ENCODE measurements at places on chromosomes 5 and 9.
A peak's percentile ranks its signal among the peaks of the same experiment; 100 is the strongest.

DNA sequence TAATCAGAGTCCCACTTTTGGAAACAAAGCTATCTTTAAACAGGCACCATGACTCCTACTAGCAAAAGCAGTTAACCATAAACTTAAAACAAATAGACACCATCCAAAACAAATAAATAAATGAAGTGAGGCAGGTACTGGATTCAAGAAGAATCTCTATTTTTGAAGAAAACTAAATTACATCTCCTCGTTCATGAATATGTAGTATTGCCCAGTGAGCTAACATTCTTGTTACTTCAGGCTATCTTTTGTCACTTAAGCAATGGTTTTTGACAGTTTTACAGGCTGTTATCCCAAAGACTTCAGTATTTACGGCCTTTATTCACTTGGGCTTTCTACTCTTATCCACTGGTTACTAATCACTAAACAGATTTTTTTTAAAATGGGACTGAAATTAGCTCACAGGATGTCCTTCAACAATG, 242.5 kb downstream of the MLLT3 start:
- no peaks in the 10 kb centered on the region for H3K27me3 ChIP-seq
- no peaks in the 10 kb centered on the region for H3K36me3 ChIP-seq
- H3K4me1 ChIP-seq: no peaks in the 10 kb centered on the region
- DNase-seq: no peak

- H3K4me3 ChIP-seq: no peak overlapping the region
- no peaks in the 10 kb centered on the region for H3K36me3 ChIP-seq
- no peaks in the 10 kb centered on the region for H3K27me3 ChIP-seq
- no peaks in the 10 kb centered on the region for H3K4me1 ChIP-seq
- H3K27ac ChIP-seq: no peak overlapping the region
Measured at GRCh38 chr5:38443390-38443789, 113.1 kb downstream of the LIFR start.

DNA sequence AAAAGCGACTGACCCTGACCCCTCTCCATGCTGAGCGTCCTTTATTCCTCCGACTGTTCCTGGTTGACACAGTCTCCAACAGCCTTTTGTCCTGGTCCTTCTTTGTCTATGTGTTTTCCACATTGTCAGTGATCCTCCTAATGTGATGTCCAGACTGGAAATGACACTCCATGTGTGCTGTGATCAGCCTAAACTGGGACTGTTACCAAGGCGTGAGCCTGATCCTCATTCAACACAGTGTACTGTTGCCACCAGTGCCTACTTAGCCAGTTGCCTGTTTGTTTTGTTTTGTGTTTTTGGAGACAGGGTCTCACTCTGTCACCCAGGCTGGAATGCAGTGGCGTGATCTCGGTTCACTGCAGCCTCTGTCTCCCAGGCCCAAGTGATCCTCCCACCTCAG, 192.1 kb downstream of the GOLPH3 start:
- no peaks in the 10 kb centered on the region for H3K4me1 ChIP-seq
- no peaks in the 10 kb centered on the region for H3K36me3 ChIP-seq
- no peaks in the 10 kb centered on the region for H3K27me3 ChIP-seq
- no peak for DNase-seq
- H3K4me3 ChIP-seq: no peak overlapping the region

DNA sequence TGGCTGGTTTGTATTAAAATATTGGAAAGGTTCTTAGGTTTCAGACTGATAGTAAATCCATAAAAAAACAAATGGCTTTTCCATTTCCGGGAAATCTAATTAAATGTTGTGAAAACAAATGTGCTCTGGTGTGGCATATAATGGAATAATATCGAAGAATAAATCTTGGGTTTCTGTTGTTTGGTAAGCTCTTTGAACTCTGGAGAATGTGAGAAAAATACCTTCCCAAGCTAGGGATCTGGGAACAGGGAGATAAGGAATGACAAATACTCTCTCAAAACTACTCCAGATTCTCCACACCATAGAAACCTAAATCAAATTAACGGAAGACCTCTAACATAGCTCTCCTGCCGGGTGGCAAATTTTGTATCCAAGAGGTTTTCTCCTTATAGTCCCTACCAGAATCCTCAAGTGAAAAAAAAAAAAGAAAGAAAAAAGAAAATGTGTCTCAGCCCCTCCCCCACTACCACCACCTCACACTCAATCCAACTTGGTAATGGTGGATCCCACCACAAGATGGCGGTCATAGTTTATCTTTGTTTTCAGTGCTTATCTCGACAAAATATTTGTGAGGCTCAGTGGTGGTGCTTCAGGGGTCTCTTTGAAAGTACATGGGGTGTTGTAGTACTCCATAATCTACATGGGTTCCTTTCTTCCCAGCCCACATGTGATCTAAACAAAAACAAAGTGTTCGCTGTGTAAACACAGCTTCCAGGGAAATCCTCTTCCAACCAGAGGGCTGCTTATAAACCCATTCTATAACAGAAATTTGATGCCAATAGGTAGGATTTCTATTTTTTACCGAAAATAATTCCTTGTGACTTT, 54.5 kb upstream of the FST start:
- H3K36me3 ChIP-seq: no peaks in the 10 kb centered on the region
- peak; percentile 79 for DNase-seq
- H3K27me3 ChIP-seq: no peaks in the 10 kb centered on the region
- H3K27ac ChIP-seq: no peak overlapping the region

- no peak overlapping the region for H3K4me3 ChIP-seq
- DNase-seq: no peak
- no peak overlapping the region for H3K27ac ChIP-seq
Measured at GRCh38 chr5:172448999-172449398, 5.3 kb downstream of the SH3PXD2B start.

- H3K4me3 ChIP-seq: peak overlapping the region; percentile 100
- peak overlapping the region; percentile 64 for H3K27ac ChIP-seq
- no peaks in the 10 kb centered on the region for H3K27me3 ChIP-seq
- 0 out of 2 replicates have a peak, but pooled peaks cover 3% of the 10 kb centered on the region for H3K36me3 ChIP-seq
Measured at GRCh38 chr9:137069508-137070091, 757 bp downstream of the SAPCD2 start.

DNA sequence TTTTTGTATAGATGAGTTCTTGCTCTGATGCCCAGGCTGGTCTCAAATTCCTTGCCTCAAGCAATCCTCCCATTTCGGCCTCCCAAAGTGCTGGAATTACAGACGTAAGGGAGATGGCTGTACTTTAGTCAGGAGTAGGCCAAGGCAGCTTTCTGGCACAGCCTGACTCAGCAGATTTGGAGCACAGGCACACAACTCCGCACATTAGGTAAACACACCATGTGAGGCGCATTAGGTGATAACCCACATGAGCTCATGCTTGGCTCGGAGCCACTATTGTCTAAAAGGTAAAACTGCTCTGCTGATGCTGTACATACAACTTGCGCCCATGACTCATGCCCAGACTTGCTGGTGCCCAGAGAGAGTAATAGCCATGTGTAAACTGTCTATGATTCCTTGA, 1157.9 kb downstream of the TAF11L14 start:
- no peaks in the 10 kb centered on the region for H3K36me3 ChIP-seq
- no peak overlapping the region for H3K27ac ChIP-seq
- H3K4me1 ChIP-seq: no peaks in the 10 kb centered on the region
- H3K27me3 ChIP-seq: no peaks in the 10 kb centered on the region

DNA sequence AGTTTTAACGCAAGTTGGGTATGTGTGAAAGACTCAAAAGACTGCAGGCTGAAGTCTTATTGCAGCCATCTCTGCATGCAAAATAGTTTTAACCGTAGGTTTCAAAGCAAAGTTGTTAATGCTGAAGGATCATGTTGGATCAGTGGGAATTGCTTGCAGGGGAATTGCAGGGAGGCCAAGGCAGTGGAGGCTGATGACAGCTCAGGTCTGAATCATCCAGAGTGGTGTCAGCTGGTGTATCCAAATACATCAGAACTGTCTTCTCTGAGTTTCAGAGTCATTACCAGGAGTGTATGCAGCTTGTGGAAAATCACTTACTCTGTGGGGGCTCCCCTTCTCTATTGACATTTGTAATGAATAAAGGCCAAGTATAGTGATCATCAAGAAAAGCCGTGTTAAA, 435.7 kb downstream of the SH3GL2 start:
- no peaks in the 10 kb centered on the region for H3K4me1 ChIP-seq
- no peak for DNase-seq
- H3K27ac ChIP-seq: no peak overlapping the region
- H3K36me3 ChIP-seq: no peaks in the 10 kb centered on the region
- H3K4me3 ChIP-seq: no peak overlapping the region

GRCh38 chr9:7370381-7370780, 429.2 kb downstream of the DMAC1 start:
- H3K4me1 ChIP-seq: no peaks in the 10 kb centered on the region
- no peaks in the 10 kb centered on the region for H3K36me3 ChIP-seq
- DNase-seq: no peak

DNA sequence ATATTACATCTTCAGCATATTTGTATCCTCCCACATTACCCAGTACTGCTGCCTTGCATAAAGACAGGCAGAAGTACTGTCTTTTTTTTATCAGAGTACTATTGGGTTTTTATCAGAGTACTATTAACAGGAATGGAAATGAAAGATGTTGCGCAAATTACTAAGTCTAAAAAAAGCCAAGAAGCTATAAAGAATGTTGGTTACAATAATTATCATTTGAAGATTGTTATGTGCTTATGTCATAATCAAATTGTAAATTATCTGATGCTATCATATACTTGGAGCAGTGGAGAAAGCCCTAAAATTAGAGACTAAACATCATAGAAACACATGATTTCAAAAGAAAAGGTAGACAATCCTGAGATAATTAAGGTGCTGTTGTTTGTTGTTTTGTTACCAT, 188.8 kb downstream of the CCDC192 start:
- H3K36me3 ChIP-seq: no peaks in the 10 kb centered on the region
- peaks cover 20% of the 10 kb centered on the region for H3K4me1 ChIP-seq
- no peak for DNase-seq
- H3K27me3 ChIP-seq: no peaks in the 10 kb centered on the region
- no peak overlapping the region for H3K27ac ChIP-seq
- no peak overlapping the region for H3K4me3 ChIP-seq

DNA sequence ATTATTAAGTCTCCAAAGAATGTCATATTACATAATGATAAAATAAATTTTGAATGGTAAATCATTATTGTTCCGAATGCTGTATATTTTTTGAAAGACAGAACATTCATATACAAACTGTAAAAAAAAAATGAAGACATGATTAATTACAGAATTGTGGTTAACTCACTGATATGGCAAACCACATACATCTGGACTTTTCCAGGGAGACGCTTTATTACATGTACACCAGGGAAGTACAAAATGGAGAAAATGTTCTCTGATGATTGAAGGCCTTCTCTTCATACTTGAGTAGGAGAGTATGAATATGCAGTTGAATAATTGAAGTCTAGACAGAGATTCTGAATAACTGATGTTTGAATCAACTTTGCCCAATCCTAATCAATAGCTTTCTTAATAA, 1886.9 kb downstream of the EFNA5 start:
- no peak overlapping the region for H3K4me3 ChIP-seq
- no peaks in the 10 kb centered on the region for H3K4me1 ChIP-seq
- no peaks in the 10 kb centered on the region for H3K36me3 ChIP-seq
- no peaks in the 10 kb centered on the region for H3K27me3 ChIP-seq
- DNase-seq: no peak

DNA sequence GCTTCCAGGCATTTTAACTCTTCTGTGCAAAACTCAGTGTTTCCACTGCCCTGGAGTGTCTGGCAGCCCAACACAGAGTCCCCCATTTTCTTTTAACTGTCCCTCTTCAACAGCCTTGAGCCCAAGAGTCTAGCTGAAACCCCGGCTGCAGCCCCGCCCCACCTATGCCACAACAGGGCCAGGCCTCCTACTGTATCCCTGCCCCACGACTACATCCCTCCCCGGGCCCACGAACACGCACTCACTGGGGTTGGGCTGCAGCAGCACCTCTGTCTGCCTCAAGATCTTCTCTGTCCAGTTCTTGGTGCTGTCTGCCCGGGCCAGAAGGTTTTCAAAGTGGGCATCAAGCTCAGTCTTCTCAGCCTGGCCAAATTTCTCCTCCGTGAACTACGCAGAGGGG, 6.1 kb downstream of the SH3GLB2 start:
- no peak overlapping the region for H3K4me3 ChIP-seq
- no peak overlapping the region for H3K27ac ChIP-seq
- DNase-seq: no peak
- no peaks in the 10 kb centered on the region for H3K36me3 ChIP-seq

- H3K4me3 ChIP-seq: no peak overlapping the region
- H3K4me1 ChIP-seq: no peaks in the 10 kb centered on the region
- no peak for DNase-seq
- no peak overlapping the region for H3K27ac ChIP-seq
- H3K27me3 ChIP-seq: no peaks in the 10 kb centered on the region
Measured at GRCh38 chr5:125970631-125971307, 452.4 kb upstream of the GRAMD2B start.

- no peak for DNase-seq
- H3K4me3 ChIP-seq: no peak overlapping the region
- H3K36me3 ChIP-seq: no peaks in the 10 kb centered on the region
- H3K27me3 ChIP-seq: no peaks in the 10 kb centered on the region
- H3K4me1 ChIP-seq: no peaks in the 10 kb centered on the region
Measured at GRCh38 chr9:136606687-136607333, 55.9 kb upstream of the EGFL7 start.

- H3K36me3 ChIP-seq: no peaks in the 10 kb centered on the region
- DNase-seq: no peak
- H3K27me3 ChIP-seq: no peaks in the 10 kb centered on the region
- H3K4me1 ChIP-seq: no peaks in the 10 kb centered on the region
- no peak overlapping the region for H3K4me3 ChIP-seq
Measured at GRCh38 chr5:85109616-85110015, 724.9 kb upstream of the EDIL3 start.

GRCh38 chr9:16553869-16554540, 316.5 kb downstream of the BNC2 start:
- no peak for DNase-seq
- H3K27me3 ChIP-seq: no peaks in the 10 kb centered on the region
- H3K27ac ChIP-seq: no peak overlapping the region
- no peak overlapping the region for H3K4me3 ChIP-seq
- no peaks in the 10 kb centered on the region for H3K36me3 ChIP-seq
